Activated T-cell treated with anti-CD3 and anti-CD28 coated beads for 48 hours (primary cell): ENCODE measurements at places on chromosomes 1 and 21.

GRCh38 chr21:38985568-38986378 lies 180.0 kb downstream of the ETS2 start:
- DNase-seq: peak; percentile 58

DNA sequence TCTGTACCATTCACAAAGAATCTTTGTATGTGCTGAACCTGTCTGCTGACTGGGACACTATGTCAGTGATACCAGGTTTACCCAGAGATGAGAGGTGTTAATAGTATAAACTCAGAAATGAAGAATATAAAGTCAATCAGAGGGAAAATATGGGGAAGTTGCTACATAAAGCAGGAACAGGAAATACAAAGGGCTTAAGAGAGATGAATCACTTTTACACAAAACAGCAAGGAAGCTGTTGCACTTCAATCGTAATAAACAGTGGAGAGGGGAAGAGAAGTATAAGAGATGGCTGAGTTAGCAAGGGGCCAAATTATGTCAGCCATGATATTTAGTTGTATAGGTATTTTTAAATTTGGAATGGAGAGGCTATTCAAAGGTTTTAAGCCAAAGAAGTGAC lies 890.2 kb upstream of the NCAM2 start:
- DNase-seq: no peak

- DNase-seq: peak; percentile 80
Observed at GRCh38 chr1:47436304-47436978, 1.4 kb upstream of the FOXD2 start.

DNA sequence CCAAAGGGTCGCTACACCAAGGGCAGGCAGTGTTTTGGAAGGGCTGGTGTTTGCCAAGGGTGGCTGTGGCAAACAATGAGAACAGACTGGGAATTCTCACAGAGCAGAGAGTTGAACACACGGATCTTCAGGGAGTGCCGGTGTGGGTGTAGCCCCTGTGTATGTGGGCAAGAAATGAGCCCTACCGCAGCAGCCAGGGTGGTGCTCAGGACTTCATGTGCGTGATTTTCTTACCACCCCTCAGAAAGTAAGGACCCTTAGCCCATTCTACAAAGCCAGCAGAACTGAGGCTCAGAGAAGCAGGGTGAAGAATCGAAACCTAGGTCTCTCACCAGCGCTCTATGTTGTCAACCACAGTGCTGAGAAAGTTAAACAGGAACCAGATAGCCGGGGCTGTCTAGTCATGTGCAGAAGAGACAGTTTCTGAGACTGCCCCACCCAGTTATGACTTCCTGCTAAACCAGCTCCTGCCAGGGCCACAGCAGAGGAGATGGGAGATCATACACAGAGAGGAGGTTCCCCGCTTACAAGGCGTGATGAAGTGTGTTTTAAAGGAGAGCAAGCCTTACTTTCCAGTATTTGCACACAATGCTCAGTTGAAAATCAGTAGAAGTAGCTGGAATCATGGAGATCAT lies 21.9 kb upstream of the MORC3 start:
- peak; percentile 36 for DNase-seq

- no peak for DNase-seq
Observed at GRCh38 chr1:79726321-79726720, 719.8 kb upstream of the ADGRL4 start.

DNA sequence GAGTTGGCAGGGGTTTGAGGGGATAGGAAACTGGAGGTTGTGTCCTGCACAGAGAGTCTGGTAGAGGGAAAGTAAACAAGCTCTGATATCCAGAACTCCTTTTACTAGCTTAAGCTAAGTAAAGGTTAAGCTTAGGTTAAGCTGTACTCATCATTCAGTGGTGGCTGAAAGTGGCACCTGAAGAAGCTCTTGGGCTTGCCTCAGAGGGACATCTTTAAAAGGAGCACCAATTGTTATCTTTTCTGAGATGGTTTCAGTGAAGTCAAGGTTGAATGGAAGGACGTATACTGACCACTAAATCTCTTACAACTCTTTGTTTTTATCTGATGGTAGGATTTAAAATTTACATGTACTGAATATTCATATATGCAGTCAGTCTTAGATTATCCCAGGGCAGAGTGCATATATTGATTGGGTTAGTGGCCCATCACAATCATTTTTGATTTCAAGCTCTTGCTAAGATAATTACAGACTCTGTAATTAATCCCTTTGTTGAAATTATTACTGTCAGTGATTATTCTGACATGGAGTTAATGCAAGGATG lies 43.3 kb downstream of the S1PR1 start:
- DNase-seq: no peak

DNA sequence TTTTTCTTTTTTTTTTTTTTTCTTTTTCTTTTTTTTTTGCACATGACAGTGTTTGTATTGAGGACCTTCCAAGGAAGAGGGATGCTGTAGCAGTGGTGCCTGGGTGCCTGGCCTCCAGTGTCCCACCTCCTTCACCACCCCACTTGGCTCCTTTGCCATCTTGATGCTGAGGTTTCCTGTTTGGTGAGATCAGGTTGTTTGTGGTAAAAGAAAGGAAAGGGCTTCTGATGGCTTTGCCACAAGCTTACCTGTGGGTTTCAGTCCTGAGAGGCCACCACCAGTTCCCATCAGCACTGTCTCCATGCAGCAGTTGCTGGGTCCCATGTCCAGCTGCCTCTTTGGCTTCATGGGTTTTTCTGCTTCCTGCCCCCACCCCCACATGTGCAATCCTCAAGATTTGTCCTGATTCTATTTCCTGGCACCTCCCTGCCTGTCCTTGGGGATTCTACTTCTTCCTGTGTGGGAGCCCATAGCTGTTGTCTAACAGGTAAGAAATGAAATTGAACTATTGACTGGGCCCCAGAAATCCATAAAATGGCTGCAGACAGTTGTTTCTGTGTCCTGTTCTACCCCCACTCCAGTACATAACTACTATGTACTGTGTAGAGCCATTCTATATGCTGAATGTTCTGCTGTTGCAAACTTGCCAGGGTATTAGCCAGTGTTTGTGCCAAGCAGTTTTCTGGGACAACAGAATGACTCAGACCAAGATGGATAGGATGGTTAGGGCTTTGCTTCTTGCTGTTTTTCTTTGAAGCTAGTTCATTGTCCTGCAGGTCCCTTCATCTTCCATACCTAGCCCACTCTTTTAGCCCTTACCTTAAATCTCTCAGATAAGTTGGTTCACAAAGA lies 4.2 kb upstream of the CCDC28B start:
- no peak for DNase-seq

- DNase-seq: no peak
Observed at GRCh38 chr1:151820940-151821339, 10.7 kb downstream of the RORC start.

GRCh38 chr1:94246692-94247137 lies 9.3 kb upstream of the ARHGAP29 start:
- no peak for DNase-seq

DNA sequence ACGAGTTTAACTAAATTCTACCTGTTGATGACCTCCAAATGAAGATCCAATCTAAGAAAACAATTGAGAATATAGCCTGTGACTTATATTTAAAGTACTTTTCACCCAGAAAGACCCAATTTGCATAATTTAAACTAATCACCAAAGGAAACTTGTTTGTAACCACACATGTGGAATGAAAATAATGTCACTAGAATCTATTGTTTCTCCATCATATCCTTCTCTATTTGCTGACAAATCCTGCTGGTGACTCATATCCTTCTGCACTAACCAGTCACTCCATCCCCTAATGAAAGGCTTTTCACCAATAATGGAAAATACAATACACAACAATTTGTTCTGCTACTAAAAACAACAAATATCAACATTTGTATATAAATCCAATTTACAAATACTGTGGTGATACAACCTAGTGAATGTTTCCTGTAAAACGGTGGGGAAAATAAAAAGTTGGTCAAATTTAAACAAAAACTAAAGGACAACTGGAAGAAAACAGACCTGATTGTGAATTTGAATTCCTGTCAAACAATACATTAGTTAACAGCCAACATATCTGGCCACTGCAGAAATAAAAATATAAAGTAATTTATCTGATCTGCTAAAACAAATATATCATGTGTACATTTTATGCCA lies 6.5 kb downstream of the PTP4A2 start:
- no peak for DNase-seq

DNA sequence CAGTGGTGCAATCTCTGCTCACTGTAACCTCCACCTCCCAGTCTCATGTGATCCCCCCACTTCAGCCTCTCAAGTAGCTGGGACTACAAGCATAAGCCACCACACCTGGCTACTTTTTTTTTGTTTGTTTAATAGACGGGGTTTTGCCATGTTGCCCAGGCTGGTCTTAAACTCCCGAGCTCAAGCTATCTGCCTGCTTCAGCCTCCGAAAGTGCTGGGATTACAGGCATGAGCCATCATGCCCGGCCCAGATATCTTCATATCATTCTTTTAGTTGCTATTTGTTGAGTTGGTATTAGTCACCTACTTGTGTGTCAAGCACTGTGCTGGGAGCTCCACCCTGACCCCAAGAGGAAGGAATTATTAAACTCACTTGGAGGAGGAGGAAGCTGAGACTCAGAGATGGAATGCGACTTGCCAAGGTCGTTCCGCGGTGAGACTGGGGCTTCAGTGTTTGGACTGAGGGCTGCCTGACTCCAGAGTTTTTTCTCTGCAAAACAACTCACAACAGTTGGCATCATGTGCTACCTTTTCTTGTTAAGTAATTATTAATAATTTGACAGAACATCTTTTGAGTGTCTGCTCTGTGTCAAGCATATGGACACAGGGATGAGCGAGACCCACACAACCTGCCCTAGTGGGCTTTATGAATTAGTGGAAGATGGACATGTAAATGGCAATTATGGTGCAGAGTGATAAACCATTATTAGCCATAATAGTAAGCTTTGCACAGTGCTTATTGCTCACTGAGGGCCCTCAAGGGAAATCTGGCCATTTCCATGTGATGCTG lies 132.0 kb downstream of the FOXD2 start:
- no peak for DNase-seq

- no peak for DNase-seq
Observed at GRCh38 chr1:227451954-227452353, 111.4 kb upstream of the ZNF678 start.

- no peak for DNase-seq
Observed at GRCh38 chr1:81921344-81921743, 120.6 kb downstream of the ADGRL2 start.

- no peak for DNase-seq
Observed at GRCh38 chr21:31078796-31079195, 40.5 kb upstream of the KRTAP19-8 start.

GRCh38 chr1:168686666-168687065 lies 42.3 kb downstream of the DPT start:
- no peak for DNase-seq

GRCh38 chr1:107597290-107597689 lies 367.7 kb downstream of the VAV3 start:
- no peak for DNase-seq

- no peak for DNase-seq
Observed at GRCh38 chr1:232767305-232768074, 37.7 kb upstream of the MAP10 start.

DNA sequence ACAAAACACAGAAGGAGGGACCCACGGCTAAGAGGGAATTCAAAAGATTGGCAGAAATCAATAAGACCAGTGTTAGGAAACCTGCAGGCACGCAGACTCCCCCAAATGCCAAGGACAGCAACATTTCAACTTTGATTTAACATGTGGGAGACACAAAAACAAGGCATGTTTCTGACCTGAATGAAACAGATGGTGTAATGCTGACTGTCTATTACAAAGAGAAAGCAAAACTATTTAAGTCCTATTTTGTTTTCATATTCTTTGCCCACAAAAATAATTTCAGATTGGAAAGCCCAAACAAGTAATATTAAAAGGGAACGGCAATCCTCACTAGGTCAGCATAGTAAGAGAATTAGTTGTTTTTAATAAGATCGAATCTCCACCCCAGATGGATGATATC lies 107.9 kb downstream of the S1PR1 start:
- no peak for DNase-seq

DNA sequence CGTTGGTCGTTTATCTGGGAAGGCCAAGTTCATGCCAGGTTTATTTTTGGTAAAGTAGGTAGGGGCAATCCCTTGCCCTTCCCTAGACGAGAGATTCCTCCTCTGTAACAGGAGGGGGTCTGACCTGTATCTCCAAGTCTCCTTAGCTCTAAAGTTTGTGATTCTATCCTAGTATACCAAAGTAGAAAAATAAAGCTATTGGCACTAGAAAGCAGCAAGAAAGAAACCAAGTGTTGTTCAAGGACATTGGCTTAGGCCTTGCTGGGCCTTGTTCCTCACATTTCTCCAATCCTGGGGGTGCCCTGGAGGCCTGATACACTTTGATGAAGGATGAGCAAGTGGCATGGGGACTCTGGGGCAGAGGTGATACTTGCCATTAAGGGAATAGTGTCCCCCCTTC lies 814 bp downstream of the MTARC2 start:
- no peak for DNase-seq

- no peak for DNase-seq
Observed at GRCh38 chr1:18725231-18725895, 94.7 kb downstream of the PAX7 start.

- DNase-seq: no peak
Observed at GRCh38 chr1:145707183-145707867, at the start of gene PDZK1. Gene PDZK1 (minus strand): TSS chr1:145707368. CDS start chr1:145688021, 19,347 bp downstream.

DNA sequence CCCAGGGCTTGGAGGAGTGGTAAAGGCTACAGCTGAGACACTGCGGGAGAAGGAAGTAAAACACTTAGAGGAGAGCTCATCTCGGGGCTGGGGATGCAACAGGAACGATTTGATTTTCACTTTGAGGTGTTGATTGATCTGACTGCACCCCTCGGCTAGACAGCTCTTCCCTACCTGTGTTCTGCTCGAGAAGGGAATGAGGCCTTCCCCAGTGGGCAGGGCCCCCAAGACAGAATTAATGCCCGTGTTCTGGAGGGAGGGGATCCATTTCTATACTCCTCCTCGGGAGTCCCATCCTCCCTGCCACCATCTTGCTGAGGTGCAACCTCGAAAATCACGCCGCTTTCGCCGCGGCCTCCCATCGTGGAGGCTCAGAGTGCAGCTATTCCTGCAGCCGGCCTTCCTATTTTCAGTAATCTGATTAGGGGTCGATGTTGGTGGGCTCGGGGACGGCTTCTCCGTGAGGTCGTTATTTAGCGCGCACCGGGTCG lies 2.4 kb downstream of the ATP2B4 start:
- DNase-seq: no peak

- DNase-seq: no peak
Observed at GRCh38 chr1:227532019-227532619, 31.2 kb upstream of the ZNF678 start.

DNA sequence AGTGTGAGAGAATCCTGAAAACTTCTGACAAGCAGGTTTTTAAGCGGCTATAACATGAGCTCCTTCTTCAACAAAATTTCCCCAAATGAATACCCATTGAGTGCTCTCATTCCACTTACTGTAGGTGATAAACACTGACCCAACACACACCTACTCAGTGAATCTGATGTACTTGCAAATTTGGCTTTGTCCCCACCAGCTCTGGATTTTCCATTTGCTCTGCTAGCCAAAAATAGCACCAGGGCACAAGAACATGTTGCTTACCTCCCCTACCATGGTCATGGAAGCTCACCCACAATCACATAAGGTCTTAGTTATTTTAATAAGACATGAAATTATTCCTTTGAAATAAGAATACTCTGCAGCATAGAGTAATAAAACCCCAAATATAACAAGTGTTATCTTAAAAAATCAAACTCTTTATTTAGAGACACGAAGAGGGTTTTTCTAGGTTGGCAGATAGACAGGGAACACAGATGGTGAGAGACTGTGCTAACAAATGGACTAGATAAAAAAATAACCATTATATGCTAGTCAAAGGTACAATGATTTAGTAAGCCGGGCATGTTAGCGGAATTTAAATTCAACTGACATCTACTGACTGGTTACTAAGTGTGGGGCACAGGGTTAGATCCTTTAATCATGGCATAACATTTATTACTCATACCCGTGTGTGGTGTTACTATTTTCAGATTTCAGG lies 291.9 kb downstream of the KCNH1 start:
- DNase-seq: no peak
